Dermis microvascular lymphatic vessel endothelial cell (primary cell): ENCODE measurements at places on chromosomes 4 and X.
A peak's percentile ranks its signal among the peaks of the same experiment; 100 is the strongest.

GRCh38 chr4:131450572-131451209 lies 1698.4 kb upstream of the PCDH10 start:
- no peak for DNase-seq

DNA sequence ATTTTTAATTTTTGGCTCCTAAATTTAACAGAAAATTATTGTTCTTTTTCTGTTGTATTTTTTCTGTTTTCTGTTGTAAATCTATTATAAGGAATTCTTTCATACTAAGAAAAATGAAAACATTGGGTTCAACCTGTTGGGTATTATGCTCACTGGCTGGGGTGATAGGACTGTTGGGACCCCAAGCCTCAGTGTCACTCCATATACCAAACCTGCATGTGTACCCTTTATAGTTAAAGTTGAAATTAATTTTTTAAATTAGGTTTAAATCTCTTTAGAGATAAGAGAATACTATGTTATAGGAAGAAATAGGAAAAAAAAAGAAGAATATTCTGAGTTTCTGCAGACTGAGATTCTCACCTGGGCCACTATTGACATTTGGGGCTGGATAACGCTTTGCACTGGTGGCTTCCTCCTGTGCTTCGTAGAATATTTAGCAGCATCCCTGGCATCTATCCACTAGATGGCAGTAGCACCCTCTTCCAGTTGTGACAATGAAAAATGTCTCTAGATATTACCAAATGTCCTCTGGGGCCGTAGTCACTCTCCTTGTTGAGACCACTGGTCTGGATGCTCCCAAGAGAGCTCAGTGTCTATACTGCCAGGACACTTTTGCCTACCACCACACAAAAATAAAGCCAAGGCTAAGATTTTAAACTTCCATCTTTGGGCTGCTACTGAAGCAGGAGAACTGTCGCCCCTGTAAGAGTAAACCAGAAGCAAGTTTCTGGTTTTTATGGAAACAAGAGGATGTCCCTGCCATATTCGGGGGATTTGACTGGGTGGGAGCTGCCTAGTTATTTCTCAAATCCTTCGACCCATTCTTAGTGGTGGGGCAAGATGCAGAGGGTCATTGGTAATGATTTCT lies 22.4 kb upstream of the CLTRN start:
- DNase-seq, result peak; percentile 60

DNA sequence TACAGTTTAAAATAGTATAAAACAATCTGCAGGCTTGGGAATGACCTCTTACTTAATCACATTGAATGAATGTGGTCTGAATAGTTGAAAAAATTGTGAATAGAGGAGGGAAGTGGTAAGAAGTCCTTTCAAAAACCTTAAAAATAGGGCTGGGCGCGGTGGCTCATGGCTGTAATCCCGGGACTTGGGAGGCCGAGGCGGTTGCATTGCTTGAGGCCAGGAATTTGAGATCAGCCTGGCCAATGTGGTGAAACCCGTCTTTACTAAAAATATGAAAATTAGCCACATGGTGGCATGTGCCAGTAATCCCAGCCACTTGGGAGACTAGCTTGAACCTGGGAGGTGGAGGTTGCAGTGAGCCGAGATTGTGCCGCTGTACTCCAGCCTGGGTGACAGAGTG lies 36.5 kb downstream of the HERC3 start:
- DNase-seq, result no peak

DNA sequence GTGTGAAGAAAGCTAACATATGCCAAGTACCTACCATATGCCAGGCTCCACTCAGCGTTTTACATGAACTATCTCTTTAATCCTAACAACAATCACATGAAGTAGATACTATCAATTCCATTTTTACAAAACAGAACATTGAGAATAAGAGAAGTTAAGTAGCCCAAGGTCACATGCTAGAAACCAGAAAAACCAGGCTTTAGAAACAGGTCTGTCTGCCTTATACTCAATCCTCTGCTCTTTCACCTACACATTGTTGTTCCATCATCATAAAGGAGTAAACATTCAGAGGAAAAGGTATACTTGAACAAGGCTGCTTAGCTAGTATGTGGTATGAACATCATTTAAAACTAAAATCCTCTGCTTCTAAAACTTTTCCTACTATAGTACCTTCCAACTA lies 42.1 kb downstream of the WDFY3 start:
- DNase-seq, result no peak

DNA sequence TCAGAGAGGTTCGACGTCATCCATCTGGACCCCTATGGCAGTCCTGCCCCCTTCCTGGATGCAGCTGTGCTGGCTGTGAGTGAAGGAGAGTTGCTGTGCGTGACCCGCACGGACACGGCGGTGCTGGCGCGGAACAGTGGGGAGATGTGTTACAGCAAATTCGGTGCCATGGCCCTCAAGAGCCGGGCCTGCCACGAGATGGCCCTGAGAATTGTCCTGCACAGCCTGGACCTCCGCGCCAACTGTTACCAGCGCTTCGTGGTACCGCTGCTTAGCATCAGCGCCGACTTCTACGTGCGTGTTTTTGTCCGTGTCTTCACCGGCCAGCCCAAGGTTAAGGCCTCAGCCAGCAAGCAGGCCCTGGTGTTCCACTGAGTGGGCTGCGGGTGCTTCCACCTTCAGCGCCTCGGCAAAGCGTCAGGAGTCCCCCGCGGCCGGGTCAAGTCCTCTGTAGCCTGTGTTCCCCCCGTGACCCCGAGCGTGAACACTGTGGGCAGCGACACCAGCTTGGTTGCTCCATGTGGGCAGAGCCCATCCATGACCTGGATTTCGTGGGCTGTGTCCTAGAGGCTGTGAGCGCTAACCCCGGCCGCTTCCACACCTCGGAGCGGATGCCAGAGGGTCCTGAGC lies 186.7 kb upstream of the SLITRK2 start:
- DNase-seq, result no peak
